Activated naive CD4-positive, alpha-beta T cell treated with anti-CD3 and anti-CD28 coated beads, Interleukin-2, amount 50 U/mL, for 16 hours (primary cell): ENCODE measurements at places on chromosomes 5 and 9.

DNA sequence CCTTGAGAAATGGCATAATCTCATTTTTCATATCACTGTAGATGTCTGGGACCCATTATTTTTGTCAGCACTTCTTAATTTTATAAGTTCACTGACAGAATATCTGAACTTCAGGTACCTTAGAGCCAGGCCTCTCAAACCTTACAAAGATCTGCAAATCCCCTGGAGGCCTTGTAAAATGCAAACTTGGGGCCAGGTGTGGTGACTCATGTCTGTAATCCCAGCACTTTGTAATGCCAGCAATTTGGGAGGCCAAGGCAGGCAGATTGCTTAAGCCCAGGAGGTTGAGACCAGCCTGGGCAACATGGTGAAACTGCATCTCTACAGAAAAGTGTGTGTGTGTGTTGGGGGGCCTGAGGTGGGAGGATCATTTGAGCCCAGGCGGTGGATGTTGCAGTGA lies 30.8 kb downstream of the RASGRF2 start:
- no peak for DNase-seq

GRCh38 chr5:177605078-177605477 lies 5.1 kb downstream of the B4GALT7 start:
- DNase-seq, result no peak

DNA sequence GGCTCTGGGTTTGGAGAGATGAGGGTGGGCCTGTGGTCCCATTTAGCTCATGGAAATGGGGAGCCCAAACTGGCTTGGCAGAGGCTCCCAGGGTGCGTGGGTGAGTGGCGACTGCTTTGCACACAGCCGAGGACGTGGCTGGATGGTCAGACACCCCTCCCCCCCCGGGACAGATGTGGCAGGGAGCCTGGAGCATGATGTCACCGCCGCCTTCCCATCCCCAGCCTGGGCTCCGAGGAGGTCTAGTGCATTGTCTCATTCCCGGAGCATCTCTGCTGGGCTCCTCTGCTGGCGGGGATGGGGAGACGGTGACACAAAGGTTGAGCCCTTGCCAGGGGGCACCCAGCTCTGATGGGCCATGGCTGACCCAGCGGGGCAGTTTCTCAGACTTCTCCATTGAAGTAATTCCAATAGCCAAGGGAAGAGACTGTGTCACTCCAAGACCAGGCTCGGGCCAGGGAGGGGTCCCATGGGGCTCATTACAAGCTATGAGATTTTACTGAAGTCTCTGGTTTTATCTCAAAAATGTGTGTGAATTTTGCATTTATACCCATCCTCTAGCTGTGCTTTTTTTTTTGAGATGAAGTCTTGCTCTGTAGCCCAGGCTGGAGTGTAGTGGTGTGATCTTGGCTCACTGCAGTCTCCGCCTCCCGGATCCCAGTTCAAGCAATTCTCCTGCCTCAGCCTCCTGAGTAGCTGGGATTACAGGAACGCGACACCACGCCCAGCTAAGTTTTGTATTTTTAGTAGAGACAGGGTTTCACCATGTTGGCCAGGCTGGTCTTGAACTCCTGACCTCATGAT lies 36.1 kb downstream of the HMCN2 start:
- DNase-seq, result no peak

- DNase-seq, result peak; percentile 83
Observed at GRCh38 chr9:124774129-124774978, 2.6 kb upstream of the OLFML2A start.

- DNase-seq, result no peak
Observed at GRCh38 chr5:147639321-147639720, 129.5 kb upstream of the DPYSL3 start.

- DNase-seq, result no peak
Observed at GRCh38 chr5:22678886-22679285, 174.3 kb downstream of the CDH12 start.

- no peak for DNase-seq
Observed at GRCh38 chr9:20606652-20607051, 15.6 kb downstream of the MLLT3 start.

GRCh38 chr5:88551724-88552345 lies 283.2 kb upstream of the TMEM161B start:
- no peak for DNase-seq

DNA sequence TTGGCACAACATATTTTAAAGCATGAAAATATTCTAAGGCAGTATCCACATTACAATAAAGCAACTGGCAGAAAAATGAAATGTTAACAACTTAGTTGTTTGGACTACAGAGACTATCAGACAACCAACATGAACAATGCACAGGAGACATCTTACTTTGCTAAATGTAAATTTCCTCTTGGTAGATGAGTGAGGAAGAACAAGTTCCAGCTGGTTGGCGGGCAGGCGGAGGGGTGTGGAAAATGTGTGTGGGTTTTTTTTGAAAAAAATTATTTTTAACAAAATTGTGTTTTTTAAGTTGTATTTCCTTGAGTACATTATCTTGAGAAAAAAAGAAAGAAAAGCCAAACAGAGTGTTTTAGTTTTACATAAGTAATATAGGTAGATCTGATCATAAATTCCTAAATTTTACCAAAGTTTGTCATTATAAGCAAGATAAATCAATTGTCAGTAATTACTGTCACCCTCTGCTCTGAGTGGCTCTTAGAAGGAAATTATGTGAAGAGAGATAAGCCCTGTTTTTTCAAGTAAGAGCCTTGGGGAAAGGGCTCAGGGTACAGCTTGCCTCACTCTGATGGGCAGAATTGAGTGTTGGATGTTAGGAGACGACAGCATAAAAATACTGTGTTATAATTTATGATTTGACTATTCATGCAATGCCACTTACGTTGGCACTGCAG lies 42.5 kb downstream of the TMEM167A start:
- DNase-seq, result no peak

DNA sequence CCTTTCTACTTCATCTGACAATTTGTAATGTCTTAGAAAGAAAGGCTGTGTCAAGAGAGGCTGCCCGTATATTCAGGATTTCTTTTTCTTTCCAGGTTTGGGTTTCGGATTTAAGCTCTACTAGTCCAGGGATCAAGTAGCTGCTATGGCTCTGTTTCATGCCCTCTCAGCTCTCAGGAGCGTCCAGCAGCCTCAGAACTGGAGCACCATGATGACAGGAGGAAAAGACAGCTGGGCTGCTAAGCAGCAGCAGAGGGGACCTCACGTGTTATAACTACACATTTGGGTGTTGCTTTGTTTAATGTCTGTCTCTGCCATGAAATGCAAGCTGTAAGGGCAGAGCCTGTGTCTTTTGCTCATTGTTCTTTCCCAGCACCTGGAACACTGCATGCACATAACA lies 28.5 kb downstream of the TBC1D2 start:
- DNase-seq, result no peak

GRCh38 chr5:116371935-116372334 lies 202.7 kb downstream of the SEMA6A start:
- no peak for DNase-seq

- DNase-seq, result no peak
Observed at GRCh38 chr5:146273109-146273508, 65.5 kb upstream of the POU4F3 start.

DNA sequence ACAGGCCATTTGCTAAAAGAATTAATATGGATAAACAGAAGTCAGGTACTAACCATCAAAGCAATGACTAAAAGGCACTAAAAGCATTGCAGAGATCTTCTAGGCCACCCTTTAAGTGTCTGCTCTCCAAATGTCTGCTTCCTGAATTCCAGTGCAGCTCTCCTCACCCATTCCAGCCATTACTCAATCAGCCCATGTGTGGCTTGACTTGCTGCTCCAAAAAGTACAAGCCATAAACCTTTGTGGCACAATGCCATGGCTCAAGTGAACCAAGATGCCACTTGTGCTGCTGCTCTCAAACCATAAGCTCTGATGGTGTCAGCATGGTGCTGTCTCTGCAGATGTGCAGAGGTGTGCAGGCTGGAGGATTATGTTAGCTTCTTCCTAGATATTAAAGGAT lies 290.2 kb upstream of the POU5F2 start:
- no peak for DNase-seq

GRCh38 chr9:123353984-123354591 lies 1.9 kb upstream of the CRB2 start:
- peak; percentile 65 for DNase-seq

DNA sequence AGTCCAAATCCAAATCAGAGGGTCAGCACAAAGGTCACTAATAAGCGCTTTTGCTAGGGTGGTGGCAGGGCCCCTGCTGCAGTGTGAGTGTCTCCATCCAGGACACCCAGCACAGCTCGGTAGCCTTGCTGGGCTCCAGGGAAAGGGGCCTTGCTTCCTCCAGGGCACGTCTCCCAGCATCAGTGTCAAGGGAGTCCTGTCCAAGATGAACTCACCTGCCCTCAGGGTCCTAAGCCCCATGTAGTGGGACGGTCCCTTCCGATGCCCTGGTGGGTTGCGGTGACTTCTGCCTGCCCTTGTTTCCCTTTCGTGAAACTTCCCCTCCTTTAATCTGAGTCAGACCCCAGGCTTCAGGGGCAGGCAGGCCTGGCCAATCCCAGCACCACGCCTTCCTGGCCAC lies 101.7 kb downstream of the ZNF354C start:
- no peak for DNase-seq

DNA sequence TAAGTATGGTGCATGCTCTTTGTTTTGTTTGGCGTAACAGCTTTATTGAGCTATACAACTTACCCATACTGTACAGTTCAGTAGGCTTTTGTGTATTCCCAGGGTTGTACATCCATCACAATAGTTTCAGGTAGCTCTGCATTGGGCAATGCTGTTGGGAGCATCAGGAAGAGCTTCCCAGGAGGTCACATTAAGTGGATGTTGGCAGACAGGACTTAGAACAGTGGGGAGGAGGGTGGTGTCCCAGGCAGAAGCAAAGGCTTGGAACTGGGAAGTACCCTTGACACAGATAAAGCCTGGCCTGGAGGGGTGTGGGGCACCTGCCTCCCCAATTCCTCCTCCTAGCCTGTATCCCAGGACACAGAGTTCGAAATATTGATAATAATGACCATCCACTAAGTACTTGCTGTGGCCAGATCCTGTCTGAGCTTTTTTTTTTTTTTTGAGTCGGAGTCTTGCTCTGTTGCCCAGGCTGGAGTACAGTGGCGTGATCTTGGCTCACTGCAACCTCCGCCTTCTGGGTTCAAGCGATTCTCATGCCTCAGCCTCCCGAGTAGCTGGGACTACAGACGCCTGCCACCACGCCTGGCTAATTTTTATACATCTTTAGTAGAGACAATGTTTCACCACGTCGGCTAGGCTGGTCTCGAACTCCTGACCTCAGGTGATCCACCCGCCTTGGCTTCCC lies 1.3 kb downstream of the BBLN start:
- no peak for DNase-seq

- DNase-seq, result no peak
Observed at GRCh38 chr9:23598994-23599393, 227.0 kb downstream of the ELAVL2 start.

DNA sequence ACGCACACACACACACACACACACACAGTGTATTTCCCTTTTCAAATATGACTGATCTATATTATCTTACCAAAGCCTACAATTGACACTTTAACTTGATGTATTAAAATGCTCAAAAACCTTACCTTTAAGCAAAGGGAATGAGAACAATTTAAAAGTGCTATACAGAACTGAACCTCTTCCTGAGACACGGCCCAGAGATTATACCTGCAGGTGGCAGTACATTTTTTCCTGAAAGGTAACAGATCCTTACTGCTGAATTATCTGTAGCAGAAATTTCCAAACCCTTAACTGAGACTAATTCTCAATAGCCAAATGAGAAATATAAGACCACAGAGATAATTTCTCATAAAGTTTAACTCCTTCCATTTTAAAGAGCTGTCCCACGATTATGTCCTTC lies 91.1 kb downstream of the MYO10 start:
- DNase-seq, result no peak

GRCh38 chr5:151569132-151570046 lies 21.7 kb downstream of the FAT2 start:
- DNase-seq, result no peak

- DNase-seq, result no peak
Observed at GRCh38 chr9:6785682-6786081, 27.9 kb downstream of the KDM4C start.

GRCh38 chr5:120141076-120141475 lies 323.0 kb upstream of the PRR16 start:
- DNase-seq, result no peak

- DNase-seq, result no peak
Observed at GRCh38 chr9:89460551-89460950, 37.4 kb downstream of the SEMA4D start.

DNA sequence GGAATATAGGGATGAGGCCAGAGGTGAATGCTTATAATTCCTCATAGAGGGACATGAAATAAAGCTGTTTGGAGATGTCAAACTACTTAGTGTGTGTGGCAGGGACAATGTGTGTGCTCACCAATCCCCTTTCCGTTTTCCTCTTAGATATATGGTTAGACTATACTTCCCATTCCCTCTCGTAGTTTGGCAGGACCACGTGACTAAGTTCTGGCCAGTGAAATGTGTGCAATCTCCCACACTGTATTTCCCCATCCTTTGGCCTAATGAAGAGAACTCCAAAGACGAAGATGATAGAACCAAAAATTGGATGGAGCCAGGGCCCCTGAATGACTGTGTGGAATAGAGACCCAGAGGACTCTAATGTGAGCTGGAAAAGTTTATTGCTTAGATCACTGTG lies 233.4 kb upstream of the KLF4 start:
- no peak for DNase-seq

DNA sequence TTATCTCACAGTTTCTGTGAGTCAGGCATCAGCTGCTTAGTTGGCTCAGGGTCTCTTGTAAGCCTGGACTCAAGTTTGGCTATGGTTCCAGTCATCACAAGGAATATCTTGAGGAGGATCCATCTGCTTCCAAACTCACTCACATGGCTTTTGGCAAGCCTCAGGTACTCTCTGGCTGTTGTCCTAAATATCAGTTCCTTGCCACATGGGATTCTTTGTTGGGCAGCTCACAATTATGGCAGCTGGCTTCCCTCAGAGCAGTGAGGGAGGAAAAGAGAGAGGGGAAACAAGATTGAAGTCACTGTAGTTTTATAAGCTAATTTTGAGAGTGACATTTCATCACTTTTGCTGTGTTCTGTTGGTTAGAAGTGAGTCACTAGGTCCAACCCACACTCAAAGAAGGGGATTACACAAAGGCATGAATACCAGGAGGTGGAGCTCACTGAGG lies 144.5 kb downstream of the GCNT1 start:
- DNase-seq, result no peak

DNA sequence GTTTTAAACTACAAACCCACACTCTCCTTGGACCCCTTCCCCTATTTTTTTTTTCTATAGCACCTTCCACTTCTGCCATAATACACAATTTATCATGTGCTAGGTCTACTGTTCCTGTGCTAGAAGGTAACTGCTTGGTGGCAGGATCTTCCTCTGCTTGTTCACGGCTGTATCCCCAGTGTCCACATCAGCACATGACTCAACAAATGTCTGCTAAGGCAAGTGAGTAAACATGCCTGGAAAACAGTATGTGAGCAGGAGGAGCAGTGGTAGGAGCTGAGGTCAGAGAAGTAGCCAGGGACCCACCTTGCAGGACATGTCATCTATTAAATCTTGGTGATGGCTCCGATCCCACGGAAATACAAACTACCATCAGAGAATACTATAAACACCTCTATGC lies 79.4 kb downstream of the AUH start:
- no peak for DNase-seq

- no peak for DNase-seq
Observed at GRCh38 chr5:17355586-17356346, 138.3 kb downstream of the BASP1 start.

- no peak for DNase-seq
Observed at GRCh38 chr9:131299346-131299960, 9.9 kb downstream of the PLPP7 start.
